Airway epithelial cell (primary cell): ENCODE measurements at places on chromosomes 2 and 18. TPM values are rescaled to one million over a fixed set of nuclear protein-coding genes. Genes with fewer than 3 reads are reported as not detected.

The SERPINB11 gene
- 0.05 and 0.35 TPM in 2 replicates for total RNA-seq

The OTOS gene
- total RNA-seq, result not detected in 2 replicates

The C2orf49 gene
- 15.9 and 17.7 TPM in 2 replicates for total RNA-seq

The DNAH6 gene
- 0.05 and 0.63 TPM in 2 replicates for total RNA-seq

The CLEC4F gene
- total RNA-seq, result not detected in 2 replicates

The ARMC9 gene
- 10.4 and 13.5 TPM in 2 replicates for total RNA-seq

The SIX3 gene
- not detected in 2 replicates for total RNA-seq

The DUSP2 gene
- total RNA-seq, result 4.9 and 6.5 TPM in 2 replicates
